COR-L47 (cell line): ENCODE measurements at places on chromosomes 12 and 14.

DNA sequence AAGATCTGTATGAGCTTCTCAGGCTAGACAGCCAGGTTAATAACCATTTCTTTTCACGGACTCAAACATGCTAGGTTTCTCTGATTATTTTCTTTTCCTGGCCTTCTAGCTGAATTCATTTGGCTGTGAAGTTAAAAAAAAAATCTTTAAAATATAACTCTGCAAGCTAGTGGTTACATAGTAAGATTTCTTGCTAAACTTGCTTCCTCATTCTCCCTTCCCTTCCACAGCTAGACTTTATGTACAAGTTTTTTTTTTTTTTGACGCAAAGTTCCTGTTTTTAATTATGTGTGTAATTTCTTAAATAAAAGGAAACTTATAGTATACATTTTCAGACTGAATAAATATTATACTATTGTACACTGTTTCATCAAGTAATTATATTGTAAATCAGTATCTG, 145.4 kb downstream of the TMTC2 start:
- no peak for DNase-seq

GRCh38 chr14:99258341-99258861, 13.6 kb downstream of the BCL11B start:
- DNase-seq = no peak

DNA sequence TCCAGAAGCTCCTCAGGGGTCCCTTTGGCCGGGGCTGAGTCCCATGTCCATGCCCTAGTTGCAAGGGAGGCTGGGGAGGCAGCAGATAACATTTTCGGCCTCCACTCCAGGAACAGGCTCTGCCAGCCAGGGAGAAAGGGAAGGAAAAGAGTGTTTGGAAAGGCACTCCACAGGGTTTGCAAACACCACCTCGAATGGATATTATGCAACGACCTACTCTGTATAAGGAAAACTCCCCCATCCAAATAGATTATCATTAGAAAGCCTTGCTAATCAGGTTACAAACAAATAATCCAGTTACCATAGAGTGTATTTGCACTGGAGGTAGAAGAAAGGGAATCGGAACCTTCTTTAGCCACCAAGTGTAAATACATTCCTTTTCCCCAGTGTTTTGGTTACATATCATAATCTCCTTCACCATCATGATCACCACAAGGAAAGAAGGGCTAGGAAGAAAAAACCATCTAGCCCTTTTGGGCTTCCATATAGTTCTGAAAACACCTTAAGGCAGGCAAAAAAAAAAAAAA, 40.4 kb downstream of the TMCC3 start:
- DNase-seq = no peak

DNA sequence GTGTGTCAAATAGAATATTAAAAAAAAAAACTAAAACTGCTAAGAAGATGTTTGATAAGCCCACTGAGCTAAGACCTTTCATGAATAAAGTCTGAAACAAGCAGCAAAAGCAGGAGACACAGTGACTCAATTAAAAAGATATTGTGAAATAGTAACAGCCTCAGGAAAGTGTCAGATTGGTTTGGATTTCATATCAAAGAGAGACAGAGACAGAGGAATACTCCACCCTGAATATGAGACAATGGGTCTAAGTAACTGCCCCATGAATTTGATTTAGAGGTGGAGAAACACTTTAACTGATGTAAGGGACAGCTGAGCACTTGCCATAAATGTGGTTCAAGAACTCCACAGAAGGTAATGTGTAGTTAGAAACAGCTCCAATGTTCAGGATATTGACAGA, 277.9 kb upstream of the FOXG1 start:
- DNase-seq = no peak

GRCh38 chr12:52003016-52003550, 3.7 kb upstream of the TAMALIN start:
- DNase-seq = no peak

GRCh38 chr14:59870277-59871165, at the start of gene RTN1:
TSS of gene RTN1 (minus strand) at chr14:59870776. CDS start at chr14:59870630, 146 bp downstream.
- peak; percentile 73 for DNase-seq

GRCh38 chr12:93273834-93274564, 103.7 kb upstream of the NUDT4 start:
- DNase-seq = no peak

DNA sequence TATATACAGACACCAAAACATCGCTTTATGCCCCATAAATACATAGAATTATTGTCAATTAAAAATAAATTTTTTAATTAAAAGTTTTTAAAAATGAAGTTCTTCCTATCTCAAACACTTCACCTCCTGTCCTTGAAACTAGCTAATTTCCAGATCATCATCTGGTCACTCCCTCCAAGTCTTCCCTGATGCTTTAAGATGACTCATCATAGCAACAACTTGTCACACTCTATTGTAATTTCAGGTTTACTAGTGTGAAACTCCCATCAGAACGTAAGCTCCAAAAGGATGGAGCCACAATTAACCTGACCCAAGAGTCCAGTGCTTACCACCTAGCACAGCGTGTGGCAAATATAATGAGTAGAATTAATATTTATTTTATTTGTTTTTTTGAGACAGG, 16.3 kb downstream of the GXYLT1 start:
- no peak for DNase-seq

DNA sequence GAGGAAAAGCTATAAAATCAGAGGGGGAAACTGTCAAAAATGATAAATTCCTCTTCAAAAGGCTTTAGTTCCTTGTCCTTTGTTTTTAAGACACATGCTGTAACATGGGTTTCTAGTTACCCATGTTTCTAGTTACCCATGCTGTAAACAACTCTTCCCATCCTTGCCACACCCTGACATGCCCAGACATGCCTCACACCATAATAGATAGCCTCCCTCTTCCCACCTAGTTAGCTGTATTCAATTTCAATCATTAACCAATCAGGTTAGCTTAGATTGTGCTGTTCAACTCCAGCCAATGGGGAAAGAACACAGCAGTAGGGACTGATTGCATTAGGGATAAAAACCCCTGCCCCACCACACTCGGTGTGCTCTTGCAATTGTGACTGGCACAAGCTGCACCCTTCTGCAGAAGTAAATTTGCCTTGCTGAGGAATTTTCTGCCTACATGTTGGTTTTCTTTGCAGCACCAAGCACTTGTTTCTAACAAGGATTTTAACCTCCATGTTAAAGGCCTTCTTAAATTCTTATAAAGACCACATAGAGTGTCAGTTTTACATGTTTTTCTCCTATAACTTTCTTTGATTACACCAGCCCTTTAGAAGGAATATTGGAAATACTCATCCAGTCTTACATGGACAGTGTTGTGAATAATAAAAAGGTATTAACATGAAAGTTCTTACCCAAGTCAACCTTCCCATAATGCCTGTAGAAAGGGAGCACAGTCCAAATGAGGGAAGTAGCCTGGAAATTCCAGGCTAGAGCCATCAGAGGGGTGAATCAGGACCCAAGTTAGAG, 32.5 kb upstream of the LALBA start:
- no peak for DNase-seq

DNA sequence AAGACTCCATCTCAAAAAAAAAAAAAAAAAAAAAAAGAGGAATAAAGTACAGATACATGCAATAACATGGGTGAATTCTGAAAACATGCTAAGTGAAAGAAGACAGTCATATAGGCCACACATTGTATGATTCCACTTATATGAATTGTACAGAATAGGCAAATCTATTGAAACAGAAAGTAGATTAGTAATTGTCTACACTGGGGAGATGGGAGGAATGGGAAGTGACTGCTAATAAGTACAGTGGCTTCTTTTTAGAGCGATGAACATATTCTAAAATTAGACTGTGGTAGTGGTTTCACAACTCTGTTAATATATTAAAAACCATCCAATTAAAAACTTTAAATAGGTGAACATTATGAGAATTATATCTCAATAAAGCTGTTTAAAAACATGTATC, 74.4 kb downstream of the ANKS1B start:
- no peak for DNase-seq

DNA sequence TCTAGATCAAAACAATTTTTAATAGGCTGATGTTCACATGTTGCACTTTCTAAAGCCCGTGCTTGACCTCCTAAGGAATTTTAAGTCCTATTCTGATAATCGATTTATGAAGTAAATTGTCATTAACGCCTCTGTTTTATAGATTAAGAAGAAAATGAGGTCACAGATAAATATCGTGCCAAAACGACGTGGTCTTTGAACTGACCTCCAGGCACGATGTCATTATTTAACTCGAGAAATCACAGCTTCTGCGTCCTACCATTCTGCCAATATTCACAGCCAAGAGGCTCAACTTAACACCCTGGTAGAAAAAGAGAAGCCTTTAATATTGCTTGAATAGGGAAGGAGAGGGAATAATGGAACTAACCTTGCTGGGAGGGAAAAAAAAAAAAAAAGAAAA, 888 bp upstream of the EEA1 start:
- no peak for DNase-seq

- no peak for DNase-seq
These were observed 1.4 kb upstream of the PHC1 start for GRCh38 chr12:8912914-8913313.

DNA sequence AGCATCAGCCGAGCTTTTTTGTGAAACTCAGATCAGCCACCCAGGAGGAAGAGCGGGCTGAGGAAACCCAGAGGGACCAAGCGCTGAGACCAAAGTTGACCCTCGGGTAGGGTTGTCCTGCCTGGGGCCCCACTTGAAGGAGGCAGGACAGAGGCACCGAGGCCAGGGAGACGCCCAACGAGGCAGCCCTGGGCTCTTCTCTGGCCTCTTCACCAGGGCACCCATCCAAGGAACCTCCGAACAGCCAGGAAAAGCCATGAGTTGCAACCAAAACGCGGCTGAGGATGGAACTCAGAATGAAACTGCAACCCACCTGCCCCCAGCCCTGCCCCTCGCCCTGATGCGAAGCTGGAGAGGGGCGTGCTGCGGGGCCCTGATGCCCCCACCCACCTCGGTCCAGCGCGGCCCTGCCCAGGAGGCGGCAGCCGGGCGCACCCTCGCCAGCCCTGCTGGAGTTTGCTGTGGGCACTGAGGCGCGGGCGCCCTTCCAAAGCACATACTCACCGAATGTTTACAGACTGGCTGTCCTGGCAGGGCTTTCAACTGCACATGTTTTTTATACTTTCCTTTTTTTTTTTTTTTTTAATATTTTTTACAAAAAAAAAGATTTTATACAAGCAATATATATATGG, 41.9 kb downstream of the JDP2 start:
- DNase-seq = peak; percentile 28

- DNase-seq = no peak
These were observed 268.5 kb upstream of the SFSWAP start for GRCh38 chr12:131442337-131442918.

- no peak for DNase-seq
These were observed 24.3 kb upstream of the OR6J1 start for GRCh38 chr14:22668417-22668816.

DNA sequence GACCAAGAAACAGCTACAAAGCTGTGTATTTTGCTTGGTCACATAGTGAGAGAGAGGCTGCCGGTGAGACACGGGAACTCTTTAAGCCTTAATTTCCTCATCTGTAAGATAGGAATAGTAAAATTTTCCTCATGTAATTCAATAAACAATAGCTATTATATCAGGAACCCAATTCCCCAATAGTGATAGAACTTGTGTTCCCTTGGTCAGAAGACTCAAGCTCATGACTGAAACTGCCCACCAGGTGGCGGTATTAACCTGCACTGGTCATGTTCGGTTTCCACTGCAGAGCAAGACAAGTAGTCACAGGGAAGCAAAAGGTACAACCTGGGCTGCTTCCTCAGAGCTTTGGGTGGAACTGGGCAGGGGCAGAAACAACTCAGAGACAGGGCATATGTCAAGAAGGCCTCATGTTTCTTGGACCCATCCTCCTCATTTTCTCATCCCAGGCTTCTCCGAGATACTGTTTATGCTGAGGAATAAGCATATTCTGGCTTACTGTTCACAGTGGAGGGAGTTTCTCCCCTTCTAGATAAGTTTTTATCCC, 4.2 kb upstream of the AJUBA start:
- DNase-seq = peak; percentile 71

DNA sequence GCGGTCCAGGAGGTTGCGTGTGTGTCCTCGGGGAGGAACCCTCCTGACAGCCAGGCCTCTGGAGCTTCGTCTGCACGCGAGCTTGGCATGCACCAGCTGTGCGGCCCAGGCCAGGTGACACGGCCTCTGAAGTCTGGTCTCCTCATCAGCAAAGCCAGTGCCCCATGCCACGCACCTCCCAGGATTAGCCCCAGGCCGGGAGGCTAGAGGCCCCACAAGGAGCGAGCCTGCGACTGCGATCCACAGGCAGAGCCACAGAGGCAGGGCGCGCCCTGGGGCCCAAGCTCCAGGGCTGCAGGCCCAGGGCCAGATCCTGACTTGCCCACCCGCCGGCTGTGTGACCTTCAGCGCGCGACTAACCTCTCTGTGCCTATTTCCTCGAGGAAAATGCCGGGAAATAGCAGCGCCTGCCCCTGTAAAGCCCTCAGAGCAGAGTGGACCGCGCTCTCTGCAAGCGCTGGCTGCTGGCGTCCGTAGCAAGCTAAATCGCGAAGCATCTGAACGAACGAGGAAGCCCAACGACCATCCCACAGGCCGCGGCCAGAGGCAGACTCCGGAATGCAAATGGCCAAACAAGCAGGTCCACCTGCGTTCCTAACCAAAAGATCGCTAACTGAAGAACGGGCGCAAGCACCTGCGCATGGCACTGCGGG, 492 bp upstream of the BTBD6 start:
- DNase-seq = no peak

DNA sequence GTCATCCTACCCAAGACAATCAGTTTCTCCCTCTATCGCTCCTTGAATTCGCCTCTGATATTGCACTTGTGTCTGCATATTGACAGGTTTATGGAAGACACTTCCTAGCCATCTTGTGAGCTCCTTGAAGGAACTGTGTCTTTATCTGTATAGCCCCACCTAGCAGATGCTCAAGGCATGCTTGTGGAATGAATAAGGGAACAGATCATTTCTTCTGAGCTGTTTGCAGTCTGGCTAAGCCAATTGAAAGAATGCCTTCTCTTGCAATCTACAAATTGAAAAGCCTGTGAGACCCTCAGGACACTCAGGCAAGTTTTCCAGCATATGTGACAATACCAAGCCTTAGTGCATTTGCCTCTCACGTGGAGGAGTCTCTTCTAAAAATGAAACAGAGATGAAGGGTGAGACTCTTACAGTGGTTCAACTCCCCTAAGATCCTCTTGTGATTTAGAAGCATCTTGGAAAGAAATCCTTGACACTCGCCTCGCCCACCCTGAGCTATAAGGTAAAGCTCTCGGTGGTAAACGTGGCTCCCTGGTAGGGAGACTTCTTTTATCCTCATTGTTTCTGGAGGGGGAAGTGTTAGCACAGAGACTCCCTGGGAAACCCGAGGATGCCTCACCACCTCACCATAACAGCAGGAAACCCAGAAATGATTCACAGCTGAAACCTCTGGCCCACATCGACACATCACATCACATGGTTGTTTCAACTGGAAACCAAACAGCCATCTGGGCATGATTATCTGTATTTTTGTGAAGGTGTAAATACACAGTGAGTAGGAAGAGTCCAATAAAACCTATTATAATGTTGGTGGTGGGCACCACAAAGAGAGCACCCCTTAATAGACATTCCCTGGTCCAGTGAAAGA, 112.3 kb upstream of the BCL2L14 start:
- no peak for DNase-seq
